NCI-H446 treated with DMSO at 0.1 percent for 48 hours (cell line): ENCODE measurements at places on chromosomes 3 and 15.

DNA sequence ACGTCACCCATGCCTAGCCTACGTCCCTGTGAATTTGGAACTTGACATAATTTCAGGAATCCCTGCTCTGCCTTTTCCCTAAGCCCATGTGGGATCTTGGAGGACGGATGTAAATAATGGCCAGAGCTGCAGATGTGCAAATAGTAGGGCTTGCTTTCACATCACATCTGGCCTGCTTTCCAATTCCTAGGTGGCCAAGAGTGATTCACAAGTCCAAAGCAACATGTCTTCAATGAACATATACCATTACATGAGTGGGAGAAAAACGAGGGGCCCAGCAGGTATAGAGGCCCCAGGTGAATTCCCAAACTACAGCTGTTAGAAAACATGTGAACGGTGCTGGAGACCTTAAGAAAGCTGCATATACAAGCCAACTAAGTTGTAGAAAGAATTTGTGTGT lies 214.6 kb downstream of the MAGI1 start:
- no peak for DNase-seq

DNA sequence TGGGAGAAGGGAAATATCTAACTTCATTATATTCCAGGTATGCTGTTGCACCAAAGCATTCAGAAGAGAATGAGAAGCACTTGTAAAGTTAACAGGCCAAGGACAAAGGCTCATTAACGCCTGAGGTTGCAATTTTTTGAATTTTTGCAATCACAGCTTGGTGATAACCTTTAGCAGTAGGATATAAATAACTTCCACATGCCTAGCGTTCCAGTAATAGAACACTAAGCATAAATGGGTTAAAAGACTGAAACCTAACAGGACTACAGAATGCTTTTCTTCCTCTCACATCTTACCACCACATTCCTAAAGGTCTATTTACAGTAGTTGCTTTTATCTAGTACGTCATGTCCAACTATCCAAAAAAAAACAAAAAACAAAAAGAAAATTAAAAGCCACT lies 57.4 kb upstream of the IMPG2 start:
- DNase-seq, result no peak

DNA sequence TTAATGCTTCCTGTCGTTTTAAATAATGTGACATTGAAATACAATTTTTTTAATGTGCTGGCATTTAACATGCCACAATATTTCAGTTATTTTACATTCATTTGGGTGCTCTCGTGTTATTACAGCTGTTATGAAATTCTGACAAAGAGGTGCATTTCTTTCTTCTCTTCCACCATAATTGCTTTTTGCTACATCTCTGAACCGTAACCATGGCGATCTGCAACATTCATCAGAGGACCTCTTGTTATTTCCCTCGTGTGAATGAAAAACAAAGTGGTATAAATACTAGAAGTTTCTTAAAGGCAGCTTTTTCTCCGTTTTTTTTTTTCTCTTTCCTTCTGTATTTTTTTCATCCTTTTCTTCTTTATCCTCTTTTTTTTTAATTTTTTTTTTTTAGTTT lies 316.4 kb downstream of the MCTP2 start:
- no peak for DNase-seq

DNA sequence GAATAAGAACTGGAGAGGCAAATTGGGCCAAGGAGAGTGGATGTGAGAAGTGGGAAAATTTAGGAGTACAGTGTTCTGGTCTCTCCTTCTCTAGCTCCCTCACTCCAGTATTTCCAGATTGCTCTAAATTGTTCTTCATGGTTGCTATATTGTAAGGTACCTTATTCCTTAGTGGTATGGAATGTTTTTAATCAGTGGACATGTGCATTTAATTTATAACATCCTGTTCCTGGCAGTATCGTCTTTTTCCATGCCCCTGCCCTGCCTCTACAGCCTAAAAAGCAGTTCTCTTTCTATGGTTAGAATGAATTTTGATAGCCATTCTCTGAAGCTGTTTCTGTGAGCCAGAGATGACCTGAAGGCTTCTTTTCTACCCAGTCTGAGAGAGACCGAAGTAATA lies 180.5 kb downstream of the TCF12 start:
- DNase-seq, result no peak

- DNase-seq, result no peak
Measured at GRCh38 chr15:91849749-91850161, 3.8 kb upstream of the SLCO3A1 start.

GRCh38 chr15:28944286-28944685 lies 58.5 kb downstream of the APBA2 start:
- no peak for DNase-seq

DNA sequence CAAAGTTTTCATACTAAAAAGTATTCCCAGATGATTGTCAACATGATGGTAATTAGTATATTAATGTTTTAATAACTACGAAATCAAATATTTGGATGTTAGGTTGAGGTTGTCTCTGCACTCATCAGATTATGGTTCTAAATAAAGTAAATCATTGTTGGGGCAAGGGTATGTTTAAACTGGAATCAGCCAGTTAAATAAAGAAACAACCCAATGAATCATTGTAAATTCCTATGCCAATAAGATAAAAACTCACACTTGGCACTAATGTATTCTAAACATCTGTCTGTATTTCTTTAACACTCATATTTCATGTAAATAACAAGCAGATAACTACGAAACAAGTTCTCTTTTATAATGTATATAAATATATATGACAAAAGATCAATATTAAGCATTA lies 92.7 kb downstream of the PEAK1 start:
- no peak for DNase-seq

DNA sequence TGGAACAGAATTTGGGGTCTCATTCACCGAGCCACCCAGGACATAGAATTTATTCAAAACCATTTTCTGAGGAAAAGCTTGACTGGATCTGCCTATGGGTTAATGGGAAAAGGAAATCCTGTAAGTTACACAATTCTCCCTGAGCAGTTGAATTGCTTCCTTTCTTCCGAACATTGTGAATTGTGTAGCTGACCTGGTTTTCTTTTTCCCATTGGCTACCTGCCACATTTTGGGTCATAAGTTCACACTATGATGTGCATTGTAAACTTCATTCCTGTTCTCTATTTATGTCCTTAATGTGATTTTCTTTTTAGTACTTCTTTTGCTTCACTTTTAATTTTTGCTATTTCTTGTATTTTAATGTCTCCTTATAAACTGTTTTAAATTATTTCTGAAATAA lies 386.0 kb upstream of the LRRC3B start:
- no peak for DNase-seq

DNA sequence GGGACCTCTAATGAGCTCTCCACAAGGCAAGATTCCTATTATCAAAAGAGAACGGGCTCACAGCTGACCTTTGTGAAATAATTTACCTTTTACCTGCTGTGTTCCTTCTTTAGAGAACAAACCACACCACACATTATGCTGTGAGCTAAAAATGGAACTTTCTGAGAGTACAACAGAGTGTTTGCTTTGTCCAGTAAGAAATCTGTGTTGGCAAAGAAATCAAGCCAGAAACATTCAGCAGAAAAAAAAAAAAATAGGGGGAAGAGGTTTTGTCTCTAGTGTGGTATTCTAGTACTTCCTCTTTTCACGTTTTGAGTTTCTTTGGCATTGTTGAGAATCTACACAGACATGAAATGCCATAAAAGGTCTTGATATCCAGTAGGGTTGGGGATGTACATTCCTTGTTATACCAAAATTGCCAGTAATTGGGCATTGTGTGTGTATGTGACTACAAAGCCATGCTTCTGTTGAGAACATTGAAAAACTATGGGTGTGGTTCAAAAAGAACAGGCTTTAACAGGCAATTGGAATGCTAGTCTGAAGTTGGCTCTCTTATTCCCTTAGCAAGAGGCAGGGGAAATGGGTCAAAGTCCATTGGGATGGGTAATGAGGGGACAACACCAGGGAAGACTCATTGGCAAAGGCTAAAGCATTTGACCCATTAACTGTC lies 273.5 kb downstream of the NEK10 start:
- no peak for DNase-seq

GRCh38 chr15:39623529-39623931 lies 42.7 kb downstream of the THBS1 start:
- DNase-seq, result no peak

DNA sequence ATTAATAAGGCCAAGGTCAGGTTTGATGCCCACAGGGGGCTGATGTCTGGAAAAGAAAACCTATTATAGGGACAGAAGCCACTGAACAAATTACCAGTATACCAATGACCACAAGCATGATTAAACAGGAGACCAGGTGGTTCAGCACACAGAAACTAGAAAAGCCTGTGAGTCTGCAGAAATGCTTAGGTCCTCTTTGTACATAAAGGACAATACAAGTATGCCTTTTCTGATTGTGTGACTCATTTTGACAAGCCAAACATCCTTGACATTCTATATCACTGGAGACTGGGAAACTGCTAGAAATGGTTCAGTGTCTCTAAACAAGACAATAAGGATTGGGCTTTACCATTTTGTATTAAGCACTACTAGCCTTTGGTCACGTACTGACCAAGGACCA lies 113.2 kb upstream of the MYO5C start:
- DNase-seq, result no peak

DNA sequence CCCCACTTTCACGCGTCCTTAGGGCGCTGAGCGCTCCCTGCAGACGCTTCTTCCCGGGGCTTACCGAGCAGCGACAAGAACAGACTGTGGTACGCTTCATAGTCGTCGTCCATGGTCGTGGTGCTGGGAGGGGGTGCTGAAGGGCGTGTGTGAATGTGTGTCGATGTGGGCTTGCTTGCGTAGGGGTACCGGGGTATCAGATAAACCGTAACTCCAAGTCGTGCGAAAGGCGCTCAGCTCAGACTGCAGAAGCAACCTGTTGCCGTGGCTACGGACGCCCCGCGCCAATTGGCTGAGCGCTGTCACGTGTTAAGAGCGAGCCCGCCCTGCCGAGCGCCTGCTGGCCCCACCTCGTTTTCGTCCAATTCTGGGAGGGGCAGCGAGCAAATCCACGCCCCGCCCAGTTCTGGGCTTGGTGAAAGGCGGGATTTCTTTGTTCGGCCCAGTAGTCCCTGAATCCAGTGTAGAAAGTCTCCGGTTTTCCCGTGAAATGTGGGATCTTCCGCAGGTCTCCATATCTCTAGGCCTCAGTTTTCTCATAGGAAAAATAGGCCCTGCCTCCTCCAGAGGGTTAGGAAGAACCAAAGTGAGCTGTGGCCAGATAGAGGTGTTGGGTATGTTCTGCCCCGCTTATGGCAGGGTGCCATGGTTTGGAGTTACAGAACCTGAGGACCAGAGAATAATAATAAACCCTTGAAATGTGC lies at the start of gene EFCAB12:
Gene EFCAB12, minus strand, starts transcription at position 261 of the 704 bp plus-strand sequence. Its CDS starts 148 bp downstream, at position 113.
- DNase-seq, result peak; percentile 88

- no peak for DNase-seq
Measured at GRCh38 chr3:129016356-129016719, 15.2 kb downstream of the EFCC1 start.

DNA sequence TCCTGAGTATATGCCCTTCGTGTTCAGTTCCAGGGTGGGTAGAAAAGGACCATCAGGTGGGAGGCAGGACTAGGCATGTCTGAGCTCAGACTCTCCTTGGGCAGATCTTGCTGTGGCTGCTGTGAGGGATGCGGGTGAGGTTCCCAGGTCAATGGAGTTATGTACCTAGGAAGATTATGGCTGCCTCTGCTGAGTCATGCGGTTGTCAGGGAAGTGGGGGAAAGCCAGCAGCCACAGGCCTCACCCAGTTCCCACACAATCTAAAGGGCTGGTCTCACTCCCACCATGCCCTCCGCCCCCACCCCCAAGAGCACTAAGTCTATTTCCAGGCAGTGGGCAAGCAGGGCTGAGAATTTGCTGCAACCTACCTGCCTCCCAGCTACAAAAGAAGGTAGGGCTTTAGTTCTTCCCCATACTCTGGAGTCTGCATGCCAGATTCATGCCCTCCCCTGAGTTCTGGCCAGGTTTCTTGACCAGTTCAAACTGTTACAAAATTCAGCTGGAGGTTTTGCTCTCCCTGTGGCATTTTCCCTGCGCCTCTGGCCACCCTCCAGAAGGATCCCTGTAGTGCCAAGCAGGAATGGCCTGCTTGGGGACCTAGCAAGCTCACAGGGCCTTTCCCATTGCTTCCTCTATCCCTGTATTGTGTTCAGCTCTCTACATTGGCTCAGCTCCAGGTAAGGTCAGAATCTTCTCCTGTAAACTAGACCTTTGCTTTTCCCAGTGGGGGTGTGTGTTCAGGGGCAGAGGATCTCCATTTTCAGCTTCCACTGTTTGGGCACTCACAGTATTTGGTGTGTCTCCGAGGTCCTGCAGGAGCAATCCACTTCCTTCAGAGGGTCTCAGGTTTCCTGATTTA lies 12.7 kb upstream of the TMCO5A start:
- DNase-seq, result no peak

- DNase-seq, result no peak
Measured at GRCh38 chr3:124373524-124373923, 356.7 kb upstream of the UMPS start.

DNA sequence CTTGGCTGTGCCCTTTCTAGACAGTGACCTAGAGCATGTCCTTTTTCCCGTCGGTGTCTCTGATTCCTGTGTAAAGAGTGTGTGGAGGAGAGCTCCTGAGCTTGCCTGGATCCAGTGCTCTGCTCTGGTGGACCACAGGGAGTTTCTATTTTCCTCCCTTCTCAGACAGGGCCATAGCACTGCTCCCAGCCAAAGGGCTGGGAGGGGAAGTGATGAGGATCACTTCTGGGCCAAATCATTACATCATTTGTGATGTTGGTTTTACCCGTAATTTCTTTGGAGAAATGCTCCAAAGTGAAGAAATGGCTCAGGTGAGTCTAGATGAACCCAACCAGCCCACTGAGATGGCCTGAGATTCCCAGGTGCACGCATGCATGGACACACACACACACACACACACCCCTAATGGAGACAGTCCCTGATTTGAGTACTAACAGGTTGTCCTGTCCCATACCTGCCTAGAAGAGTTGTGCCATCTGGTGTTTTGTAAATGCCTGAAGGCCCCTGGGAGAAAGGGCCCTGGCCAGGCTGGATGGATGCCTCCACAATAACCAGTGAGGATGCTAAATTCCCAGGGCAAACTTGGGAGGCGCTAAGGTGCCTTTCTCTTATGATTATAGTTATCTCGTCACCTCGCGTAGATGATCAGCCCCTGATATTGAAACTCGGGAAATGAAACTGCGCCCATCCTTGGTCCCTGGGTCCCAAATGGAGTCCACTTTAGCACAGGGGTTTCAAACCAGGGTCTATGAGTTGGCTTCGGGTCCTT lies 86.9 kb downstream of the ASB7 start:
- no peak for DNase-seq

- DNase-seq, result no peak
Measured at GRCh38 chr3:72015463-72015862, 230.5 kb upstream of the PROK2 start.

DNA sequence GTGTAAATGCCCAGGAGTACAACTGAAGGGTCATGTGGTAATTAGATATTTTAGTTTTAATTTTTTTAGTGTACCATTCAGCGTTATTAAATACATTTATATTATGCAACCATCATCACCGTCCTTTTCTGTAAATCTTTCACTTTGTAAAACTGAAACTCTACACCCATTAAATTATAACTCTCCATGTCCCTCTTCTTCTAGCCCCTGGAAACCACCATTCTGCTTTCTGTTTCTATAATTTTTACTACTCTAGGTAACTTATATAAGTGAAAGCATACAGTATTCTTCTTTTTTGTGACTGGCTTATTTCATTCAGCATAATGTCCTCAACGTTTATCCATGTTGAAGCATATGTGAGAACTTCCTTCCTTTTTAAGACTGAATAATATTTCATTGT lies 48.1 kb downstream of the STXBP5L start:
- no peak for DNase-seq
